Fibroblast of the aortic adventitia (primary cell): ENCODE measurements at places on chromosomes 13 and 19. TPM values are rescaled to one million over a fixed set of nuclear protein-coding genes. Genes with fewer than 3 reads are reported as not detected.
A peak's percentile ranks its signal among the peaks of the same experiment; 100 is the strongest.

SYT3 gene
- 0.09 TPM in 1 of 2 replicates, not detected in the other for total RNA-seq

CCDC8 gene
- total RNA-seq, result 8.5 and 26.9 TPM in 2 replicates

CXCL17 gene
- not detected in 2 replicates for total RNA-seq

EEF1AKMT1 gene
- 15.9 and 18.5 TPM in 2 replicates for total RNA-seq

C5AR2 gene
- total RNA-seq, result 0.33 and 0.63 TPM in 2 replicates

IGSF23 gene
- total RNA-seq, result not detected in 2 replicates

PPM1N gene
- total RNA-seq, result 0.99 and 2.4 TPM in 2 replicates

ZNF626 gene
- 7.1 and 18.9 TPM in 2 replicates for total RNA-seq

SH2D3A gene
- total RNA-seq, result not detected in 2 replicates

- no peak for DNase-seq
Observed at GRCh38 chr19:31255174-31255799, 93.9 kb downstream of the TSHZ3 start.

- DNase-seq, result peak; percentile 79
Observed at GRCh38 chr13:41835871-41836270, 125.0 kb downstream of the VWA8 start.

DNA sequence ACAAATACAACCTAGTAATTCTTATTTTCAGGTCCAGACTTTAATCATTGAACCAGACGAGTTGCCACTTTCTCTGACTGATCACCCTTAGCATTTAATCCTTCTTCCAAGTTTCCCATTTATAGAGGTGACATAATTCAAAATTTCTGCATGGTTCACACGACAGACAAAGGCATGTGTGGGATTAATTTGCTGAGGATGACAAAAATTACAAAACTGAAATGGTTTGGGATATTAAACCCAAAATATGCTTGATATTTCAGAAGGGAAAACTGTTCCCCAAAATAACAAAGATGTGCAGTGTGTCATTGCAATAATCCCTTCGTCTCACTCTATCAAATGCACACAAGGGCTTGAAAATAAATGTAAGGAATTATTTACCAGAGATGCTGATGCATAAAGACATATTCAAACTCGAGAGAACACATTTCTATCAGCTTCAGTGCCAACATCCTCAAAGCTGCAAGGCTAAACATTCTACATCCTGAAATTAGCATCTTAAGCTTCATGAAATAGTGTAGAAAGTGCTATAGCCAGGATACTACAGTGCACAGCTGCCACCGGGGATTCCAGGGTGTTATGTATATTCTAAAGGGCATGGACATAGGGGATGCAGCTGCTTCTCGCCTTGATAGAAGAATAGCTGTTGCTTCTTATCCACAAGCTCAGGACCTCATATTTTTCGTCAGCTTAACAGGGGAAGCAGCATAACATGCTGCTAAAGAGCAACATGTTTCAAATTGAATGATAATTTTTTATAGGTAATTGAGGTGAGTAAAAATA lies 198.7 kb upstream of the SLITRK1 start:
- no peak for DNase-seq

GRCh38 chr19:4977299-4978174 lies 8.6 kb downstream of the KDM4B start:
- DNase-seq, result peak; percentile 93

GRCh38 chr13:101204270-101205020 lies 211.9 kb downstream of the NALCN start:
- DNase-seq, result peak; percentile 12

- no peak for DNase-seq
Observed at GRCh38 chr13:98965325-98965724, 12.5 kb downstream of the DOCK9 start.

- no peak for DNase-seq
Observed at GRCh38 chr13:30816736-30817135, 81.4 kb downstream of the ALOX5AP start.

DNA sequence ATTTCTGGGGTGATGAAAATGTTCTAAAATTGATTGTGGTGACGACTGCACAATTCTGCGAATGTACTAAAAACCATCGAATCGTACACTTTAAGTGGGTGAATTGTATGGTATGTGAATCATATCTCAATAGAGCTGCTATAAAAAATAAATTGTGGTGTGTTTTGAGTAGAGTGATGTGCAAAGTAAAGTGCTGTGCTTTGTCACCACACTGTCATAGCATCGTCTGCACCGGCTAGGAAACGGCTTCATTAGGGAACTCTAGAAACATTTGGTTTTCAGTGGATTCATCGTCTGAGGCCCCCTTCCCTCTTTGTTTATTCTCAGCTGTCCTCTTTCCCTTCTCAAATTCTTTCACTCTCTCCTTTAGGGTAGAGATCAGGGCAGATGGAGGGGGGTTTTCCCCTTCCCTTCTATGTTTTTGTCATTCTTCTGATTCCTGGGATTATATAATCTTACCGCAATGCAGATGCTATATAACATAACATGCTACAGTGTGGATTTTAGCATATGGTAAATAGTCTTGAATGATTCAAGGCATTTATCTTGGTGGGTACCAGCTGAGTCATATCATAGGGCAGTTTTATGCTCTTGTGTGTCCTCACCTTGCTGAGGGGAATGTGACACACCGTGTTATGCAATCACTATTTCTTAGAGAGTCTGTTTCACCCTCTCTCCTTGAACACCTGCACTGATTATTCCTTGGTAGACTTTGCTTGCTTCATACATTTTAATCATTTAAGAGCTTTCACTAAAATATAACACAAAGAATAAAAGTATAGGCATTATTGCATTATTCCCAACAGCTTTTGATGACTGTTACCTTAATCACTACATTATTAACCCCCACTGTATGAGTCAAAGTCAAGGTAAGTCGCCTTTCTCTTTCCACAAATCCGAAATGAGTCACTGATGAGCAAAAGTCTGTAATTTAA lies 239.4 kb downstream of the DCLK1 start:
- DNase-seq, result peak; percentile 36

- peak; percentile 44 for DNase-seq
Observed at GRCh38 chr19:39444598-39445195, 685 bp upstream of the SUPT5H start.

- no peak for DNase-seq
Observed at GRCh38 chr13:71864986-71865873, 1.8 kb downstream of the DACH1 start.

- peak; percentile 90 for DNase-seq
Observed at GRCh38 chr13:114281351-114282040, at the start of gene UPF3A. Gene UPF3A (plus strand): TSS chr13:114281601. CDS start chr13:114281640, 39 bp downstream.

DNA sequence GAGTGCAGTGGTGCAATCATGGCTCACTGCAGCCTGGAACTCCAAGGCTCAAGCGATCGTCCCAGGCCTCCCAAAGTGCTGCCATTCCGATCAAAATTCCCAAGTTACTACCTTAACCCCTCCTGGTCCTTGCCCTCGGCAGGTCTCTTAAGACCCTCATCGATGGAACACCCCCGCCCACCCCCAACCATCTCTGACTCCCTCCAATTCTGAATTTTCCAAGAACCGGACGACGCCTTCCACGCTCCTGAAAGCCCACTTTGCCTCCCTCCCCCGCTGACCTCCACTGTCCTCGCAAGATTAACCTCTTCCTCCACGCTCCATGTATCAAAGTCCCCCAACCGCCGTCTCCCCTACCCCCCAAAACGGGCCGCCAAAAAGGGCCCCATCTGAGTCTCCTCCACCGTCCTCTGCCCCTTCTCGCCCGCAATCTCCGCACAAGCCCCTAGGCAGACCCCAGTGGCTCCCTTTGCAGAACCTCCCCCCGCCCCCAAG lies 539 bp downstream of the DAPK3 start:
- no peak for DNase-seq

GRCh38 chr19:46760363-46760762 lies 14.1 kb upstream of the STRN4 start:
- no peak for DNase-seq

GRCh38 chr19:54704928-54705327 lies 19.3 kb upstream of the KIR3DL3 start:
- no peak for DNase-seq

DNA sequence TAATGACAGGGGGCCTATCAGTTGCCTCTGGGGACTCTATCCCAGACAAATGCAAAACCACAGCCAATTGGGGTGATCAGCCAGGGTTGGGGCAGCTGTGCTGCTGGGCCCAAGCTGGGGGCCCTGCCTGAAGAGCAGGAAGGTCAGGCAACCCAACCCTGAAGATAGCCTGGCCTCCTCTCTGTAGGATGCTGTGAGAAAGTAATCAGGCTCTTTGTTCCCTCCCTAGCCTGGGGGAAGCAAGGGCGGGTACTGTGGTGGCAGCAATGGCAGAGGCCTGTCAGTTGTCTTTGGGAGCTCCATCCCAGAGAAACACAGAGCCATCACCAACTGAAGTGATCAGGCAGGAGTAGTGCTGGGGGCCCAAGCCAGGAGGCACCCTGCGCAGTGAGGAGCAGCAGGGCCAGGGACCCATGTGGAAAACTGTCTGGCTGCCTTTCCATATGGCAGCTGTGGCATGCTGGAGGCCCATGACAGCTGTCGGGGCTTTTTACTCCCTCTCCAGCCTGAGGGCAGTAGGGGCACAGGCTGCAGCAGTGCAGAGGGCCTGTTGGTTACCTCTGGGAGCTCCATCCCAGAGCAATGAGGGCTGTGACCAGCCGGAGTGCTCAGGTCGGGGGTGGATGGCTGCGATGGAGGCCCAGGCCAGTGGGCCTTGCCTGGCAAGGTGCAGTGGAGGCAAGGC lies 73.6 kb upstream of the ATP12A start:
- DNase-seq, result no peak

DNA sequence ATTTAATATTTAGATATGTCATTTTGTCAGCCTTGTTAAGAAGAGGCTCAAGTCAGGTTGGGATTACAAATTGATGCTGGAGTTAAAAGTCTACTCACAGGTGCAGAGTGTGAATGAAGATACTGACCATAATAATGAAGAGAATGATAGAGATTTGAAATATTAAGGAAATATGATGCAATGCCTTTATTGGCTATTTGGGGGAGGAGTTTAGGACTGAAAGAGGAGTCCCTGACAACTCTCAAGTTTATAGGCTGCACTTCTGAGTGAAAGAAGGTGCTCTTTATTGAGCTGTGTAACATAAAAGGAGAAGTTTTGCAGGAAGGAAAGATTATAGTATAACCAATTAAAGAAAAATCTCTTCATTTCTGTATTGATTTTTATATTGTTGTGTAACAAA lies 827.7 kb upstream of the PCDH9 start:
- DNase-seq, result no peak

DNA sequence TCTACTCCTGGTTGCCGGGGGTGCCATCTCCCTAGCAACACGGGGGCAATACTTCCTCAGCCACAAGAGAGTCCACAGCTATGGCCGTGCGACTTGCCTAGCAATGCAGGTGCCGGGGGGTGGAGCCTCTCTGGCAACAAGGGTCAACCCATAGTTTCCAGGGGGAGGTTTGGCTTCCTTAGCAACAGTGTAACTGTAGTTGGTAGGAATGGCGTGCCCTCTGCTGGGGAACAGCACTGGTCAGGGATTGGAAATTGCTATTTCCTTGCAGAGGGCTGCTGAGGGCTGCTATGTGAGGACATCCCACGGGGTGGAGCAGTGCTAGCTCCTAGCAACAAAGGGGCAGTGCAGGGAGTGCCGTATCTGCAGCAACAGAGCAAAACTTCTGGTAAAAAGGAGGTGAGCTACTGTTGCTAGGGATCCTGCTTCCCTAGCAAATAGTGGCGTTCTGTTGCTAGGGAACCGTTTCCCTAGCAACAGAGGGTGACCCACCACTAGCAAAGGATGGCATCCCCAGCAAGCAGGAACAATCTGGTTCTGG lies 7.0 kb upstream of the TMC4 start:
- DNase-seq, result peak; percentile 35

DNA sequence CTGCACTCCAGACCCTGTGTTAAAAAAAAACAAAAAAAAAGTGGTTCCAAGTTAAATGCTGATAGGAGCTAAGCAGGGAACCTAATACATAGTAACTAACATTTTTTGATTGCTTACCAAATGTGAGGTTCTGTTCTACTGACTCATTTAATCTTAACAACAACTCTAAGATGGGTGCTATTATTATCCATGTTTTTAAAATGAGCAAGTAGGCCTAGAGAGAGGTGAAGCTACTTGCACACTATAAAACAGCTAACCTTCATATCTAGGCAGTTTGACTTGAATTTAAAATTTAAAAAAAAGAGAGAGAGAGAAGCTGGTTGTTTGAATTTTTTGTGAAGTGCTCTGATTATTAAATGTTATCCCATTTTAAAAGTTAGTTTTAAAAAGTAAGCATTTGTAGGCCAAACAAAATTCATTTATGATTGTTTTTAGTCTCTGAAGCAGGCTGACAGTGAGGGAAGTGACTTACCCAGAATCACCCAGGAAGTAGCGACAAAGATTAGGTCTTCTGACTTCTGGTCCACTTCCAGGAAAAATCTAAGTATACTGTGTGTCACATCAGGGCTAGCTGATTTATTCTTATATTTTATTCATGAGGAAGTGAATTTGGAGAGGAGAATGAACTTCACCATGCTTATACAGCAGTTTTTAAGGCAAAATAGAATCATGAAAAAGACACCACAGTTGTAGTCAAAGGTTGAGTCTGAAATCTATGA lies 2.4 kb downstream of the SIGLECL1 start:
- no peak for DNase-seq

DNA sequence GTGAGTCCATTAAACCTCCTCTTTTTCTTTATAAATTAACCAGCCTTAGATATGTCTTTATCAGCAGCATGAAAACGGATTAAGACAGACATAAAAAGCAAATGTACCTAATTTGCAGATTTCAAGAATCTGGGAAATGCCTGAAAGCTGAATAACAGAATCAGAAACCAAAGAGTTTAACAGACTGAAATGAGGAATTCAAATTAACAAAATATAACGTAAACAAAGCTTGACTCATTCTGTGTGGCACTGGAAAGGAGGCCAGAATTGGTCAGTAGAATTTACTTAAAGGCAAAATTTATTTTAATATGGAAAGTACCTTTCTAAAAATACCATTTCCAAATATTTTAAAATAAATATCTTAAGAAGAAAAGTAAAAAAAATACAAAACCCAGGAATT lies 540.6 kb upstream of the HTR2A start:
- DNase-seq, result peak; percentile 48
